ENCODE measurements at places on chromosomes 13 and 19.

- no peak for DNase-seq
Measured at GRCh38 chr19:49107625-49108459, 6.3 kb upstream of the LIN7B start.

GRCh38 chr13:108495646-108496361 is 133.6 kb upstream of the MYO16 start:
- no peak for DNase-seq

- DNase-seq = no peak
Measured at GRCh38 chr13:52931539-52932431, 83.3 kb upstream of the PCDH8 start.

GRCh38 chr19:5086230-5086629 is 117.3 kb downstream of the KDM4B start:
- no peak for DNase-seq

DNA sequence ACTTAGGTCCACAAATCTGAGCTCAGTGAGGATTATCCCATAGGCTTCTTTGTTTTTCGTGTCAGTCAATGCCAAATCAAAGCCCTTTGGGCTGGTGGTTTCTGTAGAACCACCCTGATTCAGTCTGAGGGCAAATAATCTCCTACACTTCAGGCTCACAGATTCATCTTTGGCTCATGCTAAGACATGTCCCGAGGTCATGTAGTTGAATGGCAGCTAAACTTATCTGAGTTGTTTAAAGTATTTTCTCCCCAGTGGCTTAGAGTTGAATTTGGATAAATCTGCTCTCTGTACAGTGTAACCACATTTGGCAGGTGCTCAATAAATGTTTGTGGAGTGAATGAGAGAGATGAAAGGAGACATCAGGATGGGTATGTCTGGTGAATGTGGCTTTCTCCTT is 13.1 kb upstream of the SLC25A42 start:
- no peak for DNase-seq

DNA sequence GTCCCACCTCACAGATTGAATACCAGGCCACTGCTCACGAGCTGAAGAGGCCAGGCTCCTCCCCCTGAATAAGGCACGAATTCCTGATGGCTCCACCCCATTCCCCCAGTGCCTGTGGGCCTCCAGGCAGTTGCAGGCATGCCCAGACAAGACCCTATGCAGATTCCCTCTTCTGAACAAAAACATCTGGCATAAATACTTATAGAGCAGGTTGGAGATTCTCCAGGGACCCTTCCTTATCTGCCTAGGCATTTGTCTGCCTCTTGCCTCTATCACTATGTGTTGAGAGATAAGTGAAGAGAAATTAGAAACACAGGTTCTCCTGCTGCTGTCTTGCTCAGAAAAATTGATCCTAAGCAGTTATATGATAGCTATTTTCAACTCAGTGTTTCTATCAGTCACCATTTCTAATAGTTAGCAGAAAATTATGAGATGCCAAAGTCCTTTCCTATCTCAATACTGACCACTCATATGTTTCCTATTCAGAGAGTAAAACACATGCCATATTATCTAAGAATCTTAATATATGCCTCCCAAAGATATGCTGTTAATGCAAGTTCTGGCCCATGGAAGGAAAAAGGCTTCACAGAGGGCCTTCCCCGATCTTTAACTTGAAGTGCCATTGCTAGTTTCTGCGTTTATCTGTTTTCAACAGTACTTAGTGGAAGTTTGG is 364.0 kb downstream of the KCTD12 start:
- DNase-seq = no peak

DNA sequence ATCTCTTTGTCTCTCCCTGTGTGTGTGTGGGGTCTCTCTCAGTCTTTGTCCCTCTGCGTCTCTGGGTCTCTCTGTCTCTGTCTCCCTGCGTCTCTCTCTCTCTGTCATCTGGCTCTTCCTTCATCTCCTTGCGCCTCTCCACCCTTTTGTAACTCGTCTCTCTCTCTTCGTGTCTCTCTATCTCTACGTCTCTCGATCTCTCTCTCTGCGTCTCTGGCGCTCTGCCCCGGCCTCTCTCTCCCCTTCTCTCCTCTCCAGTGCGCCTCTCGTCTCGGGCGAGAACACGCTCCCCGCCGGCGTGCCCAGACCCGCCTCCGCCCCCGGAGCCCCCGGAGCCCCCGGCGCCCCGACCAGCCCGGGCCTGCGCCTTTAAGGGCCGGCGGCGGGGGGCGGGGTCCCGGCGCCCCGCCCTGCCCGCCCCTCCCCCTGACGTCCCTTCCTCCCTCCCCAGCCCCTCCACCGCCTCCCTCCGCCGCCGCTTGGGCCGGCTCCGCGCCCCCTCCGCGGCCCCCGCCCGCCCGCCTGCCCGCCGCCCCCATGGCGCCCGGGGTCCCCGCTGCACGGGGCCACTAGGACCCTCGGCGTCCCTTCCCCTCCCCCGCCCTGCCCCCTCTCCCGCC is at the start of gene MARK4:
Gene MARK4, plus strand, starts transcription at position 440 of the 620 bp plus-strand sequence. CDS start 318 bp downstream, outside the sequence.
- peak; percentile 10 for DNase-seq

DNA sequence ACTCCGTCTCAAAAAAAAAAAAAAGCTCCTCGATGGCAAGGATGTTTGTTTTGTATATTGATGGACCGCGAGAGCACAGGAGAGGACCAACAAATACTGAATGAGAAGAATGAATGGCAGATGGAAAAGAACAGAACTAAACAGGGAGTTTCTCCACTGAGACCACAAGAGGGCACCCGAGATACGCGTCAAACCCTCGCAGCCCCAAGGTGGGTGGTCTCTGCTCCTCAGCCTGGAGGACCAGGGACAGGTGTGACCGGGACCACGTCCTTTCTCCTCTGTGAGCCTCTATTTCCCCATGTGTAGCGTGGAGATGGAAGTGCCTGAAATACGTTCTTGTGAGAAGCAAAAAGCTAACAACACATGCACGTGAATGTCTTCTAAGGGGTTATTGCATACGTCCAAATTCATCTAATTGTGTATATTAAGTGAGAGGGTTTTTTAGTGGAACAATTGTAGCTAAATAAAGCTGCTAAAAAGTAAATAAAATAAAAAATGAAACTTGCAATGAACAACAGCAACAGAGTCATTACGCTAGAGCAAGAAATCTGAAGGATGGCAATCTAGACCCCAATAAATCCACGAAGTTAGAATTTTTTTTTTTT is 8.3 kb upstream of the CDC42EP5 start:
- DNase-seq = no peak

DNA sequence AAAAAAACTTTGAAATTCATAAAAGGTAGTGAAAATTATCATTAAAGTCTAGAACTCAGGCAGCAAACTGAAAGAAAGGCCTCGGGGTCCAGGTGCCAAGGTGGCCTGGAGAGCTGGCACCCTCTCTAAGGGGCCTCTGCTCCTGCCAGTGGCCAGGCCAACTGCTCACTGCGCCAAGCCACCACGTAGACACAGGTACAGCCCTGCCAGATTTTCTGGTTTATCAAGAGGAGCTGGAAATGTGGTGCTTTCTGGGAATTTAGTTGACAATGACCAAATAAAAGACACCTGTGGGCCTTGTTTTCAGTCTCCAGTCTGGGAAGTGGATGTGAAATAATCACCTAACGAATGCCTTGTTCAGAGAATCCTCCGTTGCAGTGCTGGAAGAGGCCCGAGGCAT is 22.8 kb downstream of the ZNF574 start:
- DNase-seq = no peak

DNA sequence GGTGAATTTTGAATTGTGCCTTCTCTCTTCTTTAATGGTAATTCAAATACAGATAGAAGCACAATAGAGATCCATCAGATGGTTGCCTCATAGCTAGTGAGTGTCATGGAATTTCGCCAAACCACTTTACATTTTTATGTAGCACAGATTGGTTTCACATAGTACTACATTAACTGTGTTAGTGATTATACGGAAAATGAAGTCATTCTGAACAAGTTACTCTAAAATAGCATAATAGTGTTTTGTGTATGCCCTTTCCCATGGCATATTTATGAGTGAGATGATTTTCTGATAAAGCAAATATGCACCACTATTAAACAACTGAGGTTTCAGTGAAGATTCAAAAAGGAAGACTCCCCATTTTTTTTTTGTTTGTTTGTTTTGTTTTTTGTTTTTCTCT is 1623.5 kb downstream of the PCDH9 start:
- no peak for DNase-seq

- DNase-seq = no peak
Measured at GRCh38 chr19:35896643-35897040, 3.7 kb downstream of the NFKBID start.

GRCh38 chr13:74485757-74486156 is 351.6 kb upstream of the KLF12 start:
- no peak for DNase-seq

DNA sequence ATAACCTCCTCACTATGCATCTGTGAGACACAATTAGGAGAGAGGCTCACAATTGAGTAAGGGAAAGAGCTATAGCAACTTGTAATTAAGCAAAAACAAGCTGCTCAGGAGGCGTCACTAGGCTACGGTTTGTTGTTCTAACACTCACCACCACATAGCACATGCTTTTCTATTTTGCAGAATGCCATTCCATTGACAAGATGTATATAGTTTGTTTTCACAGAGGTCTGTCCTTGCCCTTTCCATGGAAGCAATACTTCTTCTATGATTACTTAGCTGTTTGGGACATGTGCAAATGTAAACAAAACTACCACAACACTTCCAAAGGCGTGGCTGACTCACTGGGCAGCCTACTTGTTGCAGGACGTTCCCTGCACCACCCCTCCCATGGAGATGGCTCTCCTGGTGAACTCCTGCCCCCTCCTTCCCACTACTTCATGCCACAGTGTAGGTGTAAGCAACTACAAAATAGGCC is 33.9 kb upstream of the FAM216B start:
- DNase-seq = no peak

DNA sequence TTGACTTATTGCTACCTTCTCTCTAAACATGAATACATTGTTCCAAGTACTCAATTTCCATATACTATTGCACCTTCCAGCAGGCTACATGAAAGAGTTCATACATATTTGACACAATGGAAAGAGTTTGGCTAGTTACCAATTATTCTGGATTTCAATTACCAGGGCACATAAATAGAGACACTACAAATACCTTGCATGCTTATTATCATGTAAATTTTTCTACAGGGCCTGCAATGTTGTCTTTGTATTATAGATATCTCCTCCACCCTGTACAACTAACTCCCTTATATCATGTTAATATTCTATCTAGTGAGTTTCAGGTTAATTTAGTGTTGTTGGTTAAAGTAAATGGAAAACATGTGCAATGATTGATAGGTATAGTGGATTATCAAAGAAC is 540.7 kb upstream of the SLITRK5 start:
- no peak for DNase-seq

- no peak for DNase-seq
Measured at GRCh38 chr19:291561-292280, 518 bp upstream of the PLPP2 start.

- no peak for DNase-seq
Measured at GRCh38 chr19:15290166-15290565, 42.2 kb downstream of the BRD4 start.

- no peak for DNase-seq
Measured at GRCh38 chr13:99014522-99014921, 36.7 kb upstream of the DOCK9 start.

DNA sequence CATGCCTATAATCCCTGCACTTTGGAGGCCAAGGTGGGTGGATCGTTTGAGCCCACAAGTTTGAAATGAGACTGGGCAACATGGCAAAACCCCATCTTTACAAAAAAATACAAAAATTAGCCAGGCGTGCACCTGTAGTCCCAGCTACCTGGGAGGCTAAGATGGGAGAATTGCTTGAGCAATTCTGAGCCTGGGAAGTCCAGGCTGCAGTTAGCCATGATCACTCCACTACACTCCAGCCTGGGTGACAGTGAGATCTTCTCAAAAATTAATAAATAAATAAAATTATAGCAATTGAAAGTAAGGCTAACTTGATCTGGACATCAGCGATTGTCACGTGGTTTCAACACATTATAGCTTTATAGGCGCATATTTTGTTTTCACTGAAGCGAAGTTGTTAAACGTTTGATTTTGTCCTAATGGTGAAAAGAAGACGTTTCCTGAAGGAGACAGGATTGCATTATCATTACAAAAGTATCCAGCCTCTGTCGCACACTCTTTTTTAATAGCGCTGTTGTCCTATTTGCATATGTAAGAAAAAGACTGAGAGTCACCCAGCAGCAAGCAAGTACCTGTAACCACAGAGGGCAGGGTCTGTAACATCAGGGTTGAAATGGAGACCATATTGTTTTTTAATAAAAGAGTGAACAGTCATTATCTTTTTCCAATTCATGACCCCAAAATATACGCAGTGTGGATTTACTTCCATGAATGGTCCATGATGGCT is 335.7 kb downstream of the DCT start:
- DNase-seq = no peak

GRCh38 chr19:20969498-20969897 is 46.4 kb downstream of the ZNF85 start:
- DNase-seq = peak; percentile 35

GRCh38 chr13:113862931-113863523 is 849 bp downstream of the GAS6 start:
- no peak for DNase-seq

DNA sequence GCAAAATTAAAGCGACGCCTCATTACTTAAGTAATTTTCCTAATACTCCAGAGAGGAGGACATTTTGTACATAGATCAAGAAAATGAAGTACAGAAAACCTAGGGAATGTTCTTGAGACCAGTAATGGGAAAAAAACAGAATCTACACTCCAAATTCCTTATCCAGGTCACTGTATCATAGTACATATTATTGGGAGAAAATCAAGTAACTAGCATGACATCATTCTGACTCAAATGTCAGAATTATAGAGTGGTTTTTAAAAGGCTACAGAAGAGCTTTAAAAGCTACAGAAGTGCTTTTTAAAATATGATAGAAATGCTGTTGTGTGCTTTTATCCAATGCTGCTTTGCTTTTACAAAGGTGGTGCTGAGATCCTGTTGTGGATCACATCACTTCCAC is 86.3 kb upstream of the SLC15A1 start:
- DNase-seq = no peak

GRCh38 chr13:90898811-90899210 is 448.7 kb upstream of the MIR17HG start:
- no peak for DNase-seq

DNA sequence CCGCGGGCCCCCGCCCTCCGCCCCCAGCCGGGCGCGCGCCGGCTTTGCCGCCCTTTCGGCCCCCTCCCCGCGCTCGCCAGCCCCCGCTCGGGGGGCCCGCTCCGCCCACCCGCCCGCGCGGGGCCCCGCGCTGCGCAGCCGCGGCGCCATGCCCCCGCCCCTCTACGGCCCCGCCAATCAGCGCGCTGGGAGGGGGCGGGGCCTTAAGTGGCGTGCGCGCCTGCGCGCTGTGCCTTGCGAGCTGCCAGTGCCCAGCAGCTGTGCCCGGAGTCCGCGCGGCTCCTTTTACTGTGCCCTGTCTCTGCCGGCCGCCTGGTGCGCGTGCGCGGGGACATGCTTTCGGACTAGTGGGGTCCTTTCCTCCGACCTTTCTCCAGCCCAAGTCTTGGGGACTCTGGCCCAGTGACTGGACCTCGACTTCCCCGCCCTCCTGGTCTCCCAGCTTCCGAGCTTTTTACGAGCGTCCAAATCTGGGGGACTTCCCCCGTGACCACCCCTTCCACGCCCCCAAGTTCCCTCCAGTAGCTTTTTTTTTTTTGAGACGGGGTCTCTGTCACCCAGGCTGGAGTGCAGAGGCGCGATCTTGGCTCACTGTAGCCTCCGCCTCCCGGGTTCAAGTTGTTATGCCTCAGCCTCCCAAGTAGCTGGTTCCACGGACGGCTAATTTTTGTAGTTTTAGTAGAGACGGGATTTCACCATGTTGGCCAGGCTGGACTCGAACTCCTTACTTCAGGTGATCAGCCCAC is at the start of gene MBD3:
Gene MBD3, minus strand, starts transcription at position 111 of the 746 bp plus-strand sequence. CDS start 234 bp downstream, outside the sequence.
- peak; percentile 89 for DNase-seq

Measured in NCI-H2029 (cell line).